T-helper 17 cell (primary cell): ENCODE measurements at places on chromosomes 2 and 18.

DNA sequence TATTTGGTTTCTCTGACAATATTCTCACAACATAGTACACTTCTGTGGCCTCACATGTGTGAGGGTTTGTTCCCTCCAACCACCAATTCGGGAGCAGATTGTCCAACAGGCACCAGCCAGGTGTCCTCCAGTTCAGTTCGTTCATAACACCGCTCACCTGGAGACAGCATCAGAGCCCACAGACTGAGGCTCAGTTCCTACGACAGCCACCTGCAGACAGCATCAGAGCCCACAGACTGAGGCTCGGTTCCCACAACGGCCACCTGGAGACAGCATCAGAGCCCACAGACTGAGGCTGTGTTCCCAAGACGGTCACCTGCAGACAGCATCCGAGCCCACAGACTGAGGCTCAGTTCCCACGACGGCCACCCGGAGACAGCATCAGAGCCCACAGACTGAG lies 58.2 kb upstream of the SNTG2 start:
- DNase-seq: no peak

GRCh38 chr2:151063271-151063670 lies 198.4 kb downstream of the RBM43 start:
- DNase-seq: no peak

GRCh38 chr2:166411473-166412230 lies 35.9 kb upstream of the SCN9A start:
- no peak for DNase-seq

DNA sequence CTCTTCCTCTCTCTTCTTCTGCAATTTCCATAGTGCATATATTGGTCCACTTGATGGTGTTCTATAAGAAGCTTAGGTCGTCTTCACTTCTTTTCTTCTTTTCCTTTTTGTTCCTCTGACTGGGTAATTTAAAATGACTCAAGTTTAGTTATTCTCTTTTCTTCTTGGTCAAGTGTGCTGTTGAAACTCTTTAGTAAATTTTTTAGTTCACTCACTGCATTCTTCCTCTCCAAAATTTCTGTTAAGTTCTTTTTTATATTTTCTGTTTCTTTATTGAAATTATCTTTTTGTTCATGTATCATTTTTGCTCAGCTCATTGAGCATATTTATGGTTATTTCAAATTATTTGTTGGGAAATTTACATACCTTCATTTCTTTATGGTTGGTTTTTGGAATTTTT lies 32.7 kb upstream of the ZSWIM2 start:
- no peak for DNase-seq

GRCh38 chr2:54866179-54866578 lies 142.7 kb downstream of the EML6 start:
- DNase-seq: no peak
